NCI-H2081 treated with DMSO at 0.1 percent for 48 hours (cell line): ENCODE measurements at places on chromosomes 1 and 21.

DNA sequence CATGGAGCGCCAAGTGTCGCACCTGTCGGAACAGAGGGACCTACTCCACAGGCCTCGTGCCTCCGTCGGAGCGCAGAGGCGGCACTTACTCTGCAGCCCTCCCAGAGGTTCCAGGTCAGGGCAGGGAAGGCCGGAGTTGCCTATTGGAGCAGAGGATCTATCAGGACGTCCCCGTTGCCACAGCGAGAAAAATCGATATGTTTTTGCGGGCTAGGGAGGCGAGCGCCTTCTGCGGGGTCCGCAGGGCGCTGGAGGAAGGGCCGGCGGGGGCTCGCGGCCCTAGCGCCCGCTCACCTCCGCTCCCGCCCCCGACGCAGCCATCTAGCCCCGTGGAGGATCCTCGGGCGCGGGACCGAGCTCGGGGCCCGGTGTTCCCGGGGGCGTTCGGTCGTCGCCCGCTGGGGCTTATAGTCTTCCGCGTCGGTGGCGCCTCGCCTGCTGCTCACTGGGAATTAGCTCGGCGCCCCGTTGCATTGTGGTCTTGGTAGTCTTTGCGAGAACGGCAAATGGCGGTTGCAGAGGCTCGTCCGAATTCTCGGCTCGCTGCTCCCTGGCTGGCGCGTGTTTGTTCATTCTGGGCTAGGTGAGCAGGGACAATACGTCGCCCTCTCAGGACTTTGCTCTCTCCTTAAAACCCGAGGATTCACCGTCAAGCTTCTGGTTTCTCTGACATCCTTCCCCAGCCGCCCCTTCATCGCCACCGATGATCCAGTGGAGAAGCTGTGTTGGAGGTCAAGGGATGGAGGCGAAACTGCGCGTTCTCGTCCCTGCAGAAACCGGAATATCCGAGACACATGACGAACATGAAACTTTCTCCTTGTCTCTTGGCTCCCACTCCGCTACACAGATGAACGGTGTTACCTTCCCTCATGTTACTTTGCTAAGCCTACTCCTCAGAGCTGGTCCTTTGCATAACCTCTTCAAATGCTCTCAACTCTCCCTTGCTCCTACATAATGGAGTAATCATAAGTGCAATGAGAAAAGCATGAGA is at the start of gene JTB:
TSS of gene JTB (minus strand) at position 425 of the 991 bp plus-strand sequence. CDS start at position 3, 422 bp downstream.
- peak; percentile 70 for DNase-seq

GRCh38 chr1:67469431-67469830 is 39.2 kb upstream of the SERBP1 start:
- DNase-seq = no peak

DNA sequence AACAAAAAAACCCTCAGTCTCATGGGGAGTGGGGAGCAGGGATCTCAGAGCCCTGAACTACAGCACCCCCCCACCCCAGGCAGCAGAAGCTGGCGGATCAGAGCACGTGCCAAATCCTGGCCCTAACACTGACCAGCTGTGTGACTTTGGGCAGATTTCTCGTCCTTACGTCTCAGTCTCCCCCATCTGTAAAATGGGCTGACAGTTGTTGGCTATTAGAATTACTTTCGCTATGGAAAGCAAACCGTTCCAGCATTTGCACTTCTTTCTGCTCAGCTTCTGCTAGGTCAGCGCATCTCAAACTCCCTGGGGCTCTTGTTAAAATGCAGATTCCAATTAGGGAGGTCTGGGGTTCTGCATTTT is 15.5 kb downstream of the TNFRSF8 start:
- no peak for DNase-seq

DNA sequence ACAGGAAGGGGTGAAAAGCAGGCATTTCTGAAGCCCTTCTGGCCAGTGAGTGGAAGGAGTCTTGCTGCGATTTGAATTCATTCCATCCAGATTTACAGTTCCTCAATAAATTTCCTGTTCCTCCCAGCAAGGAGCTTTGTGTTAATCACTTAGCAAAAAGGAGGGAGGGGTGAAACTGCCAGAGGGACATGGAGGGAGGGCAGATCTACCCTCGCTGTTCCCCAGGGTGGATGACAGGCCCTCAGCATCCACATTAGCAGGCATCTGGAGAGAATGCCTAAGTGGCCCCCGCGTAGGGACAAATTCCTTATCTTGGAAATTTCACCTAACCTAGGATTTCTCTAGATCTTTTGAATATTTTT is 1.2 kb downstream of the ETV3 start:
- DNase-seq = peak; percentile 1

- no peak for DNase-seq
Measured at GRCh38 chr1:99465176-99465900, 180.6 kb upstream of the PALMD start.

- no peak for DNase-seq
Measured at GRCh38 chr1:12519693-12520364, 98.2 kb downstream of the DHRS3 start.

GRCh38 chr1:77961392-77961791 is 17.5 kb downstream of the FUBP1 start:
- no peak for DNase-seq

DNA sequence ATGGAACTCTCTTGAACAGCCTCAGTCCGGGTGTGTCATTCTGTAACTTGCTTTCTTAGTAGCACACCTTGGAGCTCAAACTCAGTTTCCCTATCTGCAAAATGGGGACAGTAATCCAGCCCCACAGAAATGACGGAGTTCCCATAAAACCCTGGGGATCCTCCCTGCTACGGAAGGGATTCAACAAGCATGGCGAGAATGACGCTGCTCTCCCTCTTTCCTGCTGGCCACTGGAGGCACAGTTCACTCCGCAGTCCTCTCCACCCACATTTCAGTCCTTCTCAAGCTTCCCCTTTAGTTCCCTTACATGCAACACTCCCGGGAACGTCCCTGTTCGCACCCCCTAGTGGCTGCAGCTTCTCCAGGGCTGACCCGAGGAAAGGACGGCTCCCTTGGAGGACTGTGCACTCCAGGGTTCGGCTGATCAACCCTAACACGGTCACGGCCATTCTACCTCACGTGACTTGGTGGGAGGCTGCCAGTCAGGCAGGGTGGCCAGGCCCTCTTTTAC is 20.6 kb downstream of the RUNX3 start:
- no peak for DNase-seq

DNA sequence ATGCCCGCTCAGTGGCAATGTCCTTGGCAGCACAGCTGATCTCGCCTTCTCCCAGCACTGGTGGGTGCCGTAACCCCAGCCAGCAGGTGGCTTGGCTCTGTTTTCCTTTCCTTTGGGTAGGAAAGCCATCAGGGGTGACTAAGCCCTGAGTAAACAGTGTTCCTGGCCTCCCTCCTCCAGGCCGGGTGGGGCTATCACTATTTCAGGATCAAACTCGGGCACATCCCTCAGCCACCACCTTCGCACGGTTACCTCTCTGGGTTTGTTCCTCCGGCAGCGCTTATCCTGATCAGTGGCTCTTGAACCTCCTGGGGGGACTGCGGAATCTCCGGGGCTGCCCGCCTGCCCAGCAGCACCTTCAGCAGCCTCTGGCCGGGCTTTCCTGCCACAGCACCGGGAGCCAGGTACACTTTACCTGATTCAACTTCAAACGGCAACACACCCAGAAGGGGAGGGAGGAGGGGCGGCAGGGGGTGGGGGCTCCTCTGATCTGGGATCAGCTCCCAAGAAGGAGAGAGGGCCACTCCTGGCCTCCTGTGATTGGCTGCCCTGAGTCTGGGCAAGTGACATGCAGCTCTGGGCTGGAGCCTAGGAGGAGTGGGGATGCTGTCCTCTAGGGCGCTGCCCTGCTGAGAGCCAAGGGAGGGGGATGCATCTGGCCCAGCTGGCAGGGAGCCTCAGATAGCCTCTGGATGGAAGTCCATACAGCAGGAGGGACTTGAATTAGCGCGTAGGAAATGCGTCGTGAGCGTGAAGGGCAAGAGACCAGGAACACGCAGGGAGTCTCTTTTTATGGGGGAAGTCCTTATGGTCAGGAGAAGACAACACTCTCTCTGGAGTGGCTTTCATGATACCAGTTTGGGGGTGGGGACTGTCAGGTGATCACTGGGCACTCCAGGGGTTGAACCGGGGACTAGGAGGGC is at the start of gene ASCL5:
TSS of gene ASCL5 (minus strand) at position 353 of the 923 bp plus-strand sequence. CDS start 11,812 bp downstream, outside the sequence.
- DNase-seq = no peak

DNA sequence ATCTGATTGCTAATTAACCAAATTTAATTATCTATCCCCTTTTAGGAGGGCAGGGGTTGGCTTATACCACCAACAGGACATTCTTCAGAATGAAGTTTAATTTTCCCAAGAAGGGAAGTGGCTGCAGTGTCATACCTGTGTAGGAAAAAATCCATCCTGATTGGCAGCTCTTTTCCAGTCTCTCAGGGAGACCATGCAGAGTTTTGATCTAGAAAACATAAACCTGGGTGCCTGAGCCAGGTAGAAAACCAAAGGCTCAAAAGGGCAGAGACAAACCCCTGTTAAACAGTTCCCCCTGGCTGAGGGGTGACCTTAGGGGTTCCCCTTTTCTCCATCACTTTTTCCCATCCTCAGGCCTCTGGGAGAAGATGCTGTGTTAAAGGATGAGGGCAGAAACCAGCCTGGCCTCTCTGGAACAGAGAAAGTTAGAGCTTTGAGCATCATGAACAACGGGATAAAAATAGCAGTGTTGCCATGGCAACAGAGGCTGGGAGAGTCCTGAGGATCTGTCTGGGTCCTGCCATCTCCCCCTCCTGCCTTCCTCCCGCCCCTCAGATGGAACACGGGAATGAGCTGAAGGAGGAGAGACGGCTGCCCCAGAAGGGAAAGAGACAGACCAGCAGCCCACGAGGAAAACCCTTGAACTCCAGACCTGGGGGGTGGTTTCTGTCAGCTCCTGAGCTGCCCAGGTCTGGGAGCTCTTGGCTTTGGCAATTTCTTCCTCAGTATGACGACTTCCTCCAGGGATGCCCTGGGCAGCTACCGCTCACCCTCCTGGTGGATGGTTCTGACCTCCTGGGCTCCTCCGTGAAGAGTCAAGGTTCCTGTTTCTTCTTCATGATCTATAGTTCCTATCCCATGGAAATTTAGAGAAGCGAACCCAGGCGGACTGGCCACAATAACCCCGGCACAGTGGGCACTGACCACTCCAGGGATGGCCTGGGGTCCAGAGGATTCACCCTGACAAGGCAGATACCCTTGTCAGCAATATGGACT is 14.0 kb upstream of the LEMD1 start:
- no peak for DNase-seq

- peak; percentile 82 for DNase-seq
Measured at GRCh38 chr1:212485913-212486618, 53.3 kb downstream of the NENF start.

DNA sequence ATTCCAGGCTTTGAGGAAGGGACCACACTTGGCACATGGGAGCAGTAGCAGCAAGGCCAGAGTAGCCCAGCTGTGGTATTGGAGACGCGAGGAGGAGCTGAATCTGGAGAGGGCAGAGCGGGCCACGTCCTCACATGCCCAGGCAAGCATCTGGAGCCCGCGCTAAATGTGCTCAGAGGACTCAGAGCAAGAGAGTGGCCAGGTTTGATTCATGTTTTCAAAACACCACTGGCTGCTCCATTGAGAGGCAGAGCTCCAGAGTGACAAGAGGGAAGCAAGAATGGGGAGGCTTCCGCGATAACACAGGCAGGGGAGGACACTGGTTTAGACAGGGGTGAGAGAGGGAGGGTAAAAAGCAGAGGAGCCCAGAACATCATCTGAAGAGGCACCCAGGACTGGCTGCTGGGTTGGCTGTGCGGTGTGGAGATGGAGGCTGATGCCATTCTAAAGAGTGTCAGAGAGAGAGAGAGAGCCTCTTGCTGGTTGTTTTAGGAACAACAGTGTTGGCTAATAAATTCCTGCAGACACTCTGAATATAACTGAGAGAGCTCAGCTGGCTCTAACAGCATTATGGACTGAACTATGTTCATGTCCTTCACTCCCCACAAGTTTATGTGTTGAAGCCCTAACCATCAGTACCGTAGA is 32.3 kb downstream of the RCAN1 start:
- no peak for DNase-seq

DNA sequence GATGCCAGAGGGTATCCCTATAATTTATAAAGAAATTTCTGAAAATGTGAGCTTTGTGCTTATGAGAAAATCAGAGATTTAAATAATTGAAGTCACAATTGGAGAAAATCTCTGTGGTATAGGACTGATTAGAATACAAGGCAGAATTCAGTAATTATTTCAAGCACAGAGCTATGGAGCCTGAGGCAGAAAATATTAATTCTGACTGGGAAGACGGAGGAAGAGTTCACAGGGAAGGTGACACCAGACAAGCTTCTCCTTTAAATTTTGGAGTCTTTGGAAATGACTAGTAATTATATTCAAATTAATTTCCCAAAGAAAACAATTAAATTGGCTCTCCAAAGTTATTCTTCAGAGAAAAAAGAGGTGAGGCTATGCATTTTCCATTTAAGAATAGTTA is 121.5 kb downstream of the CHRM3 start:
- no peak for DNase-seq

GRCh38 chr1:156854634-156855033 is 4.3 kb downstream of the INSRR start:
- DNase-seq = no peak

DNA sequence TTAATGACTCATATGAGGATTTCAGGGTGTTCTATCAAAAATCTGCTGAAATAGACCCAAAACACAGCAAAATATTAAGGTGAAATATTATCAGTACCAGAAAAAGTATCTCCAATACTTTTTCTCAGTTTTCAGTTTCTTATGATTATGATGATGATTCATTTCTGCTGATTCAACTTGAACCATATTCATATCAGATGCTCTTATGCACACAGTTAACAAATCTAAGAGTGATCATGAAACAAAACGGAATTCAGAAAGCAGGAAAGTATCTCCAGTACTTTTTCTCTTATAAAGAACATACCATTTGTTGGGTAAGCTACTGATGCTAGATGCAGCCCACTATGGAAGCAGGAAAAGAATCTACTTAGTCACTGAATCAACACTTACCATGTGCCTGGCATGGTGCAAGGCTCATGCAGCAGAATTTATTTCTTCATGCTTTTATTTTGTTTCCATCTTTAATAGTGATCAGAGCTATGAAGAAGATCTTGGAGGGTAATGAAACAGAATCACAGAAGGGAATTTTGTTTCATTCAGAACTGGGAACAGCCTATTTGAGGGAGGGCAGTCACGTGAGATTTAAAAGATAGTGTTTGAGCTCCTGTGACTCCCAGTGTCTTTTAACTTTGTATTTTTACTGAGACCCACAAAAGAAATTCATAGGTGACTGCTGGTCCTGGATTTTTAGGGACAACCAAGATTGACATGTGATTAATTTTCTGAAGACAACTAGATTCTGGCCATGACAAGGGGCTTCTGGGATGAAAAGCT is 480.6 kb downstream of the SETD4 start:
- DNase-seq = no peak

- DNase-seq = no peak
Measured at GRCh38 chr1:180507795-180508724, 5.7 kb upstream of the ACBD6 start.

- no peak for DNase-seq
Measured at GRCh38 chr1:226677027-226678020, 61.8 kb downstream of the ITPKB start.

GRCh38 chr21:32392299-32392879 is 423 bp downstream of the URB1 start:
- DNase-seq = no peak

- no peak for DNase-seq
Measured at GRCh38 chr21:45113543-45113942, 39.2 kb downstream of the ADARB1 start.

GRCh38 chr1:196259316-196259715 is 348.9 kb downstream of the KCNT2 start:
- DNase-seq = no peak

GRCh38 chr1:60916199-60916598 is 166.2 kb upstream of the NFIA start:
- DNase-seq = no peak
